ENCODE measurements at places on chromosomes 16 and 17.

DNA sequence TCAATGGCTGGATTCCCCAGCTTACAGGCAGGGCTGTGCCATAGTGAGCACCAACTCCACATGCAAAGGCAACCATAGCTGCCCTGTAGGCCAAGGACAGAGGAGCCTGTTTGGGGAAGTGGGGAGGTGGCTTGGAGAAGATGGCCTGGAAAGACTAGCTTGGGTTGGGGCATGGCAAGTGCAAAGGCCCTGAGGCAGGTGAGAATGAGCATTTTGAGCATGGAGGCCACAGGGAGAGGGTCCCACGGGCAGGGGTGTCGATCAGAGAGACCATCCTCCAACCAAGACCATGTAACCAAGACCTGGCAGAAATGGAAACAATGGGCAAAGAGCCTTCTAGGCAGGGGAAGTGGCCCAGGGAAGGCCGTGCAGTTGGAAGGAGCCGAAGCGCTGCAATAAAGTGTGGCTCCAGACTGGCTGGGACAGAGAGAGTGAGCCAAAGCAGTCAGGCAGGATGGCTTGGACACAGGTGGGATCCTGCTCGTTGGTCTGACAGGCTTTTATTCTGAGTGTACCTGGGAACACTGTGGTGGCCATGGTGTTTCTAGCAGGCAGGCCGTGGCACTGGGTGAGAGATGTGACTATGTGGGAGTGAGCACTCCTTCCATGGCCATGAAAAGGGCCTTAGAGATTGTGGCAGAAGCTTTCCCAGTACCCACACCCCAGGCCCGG, 24.8 kb upstream of the MPRIP start:
- DNase-seq: no peak

DNA sequence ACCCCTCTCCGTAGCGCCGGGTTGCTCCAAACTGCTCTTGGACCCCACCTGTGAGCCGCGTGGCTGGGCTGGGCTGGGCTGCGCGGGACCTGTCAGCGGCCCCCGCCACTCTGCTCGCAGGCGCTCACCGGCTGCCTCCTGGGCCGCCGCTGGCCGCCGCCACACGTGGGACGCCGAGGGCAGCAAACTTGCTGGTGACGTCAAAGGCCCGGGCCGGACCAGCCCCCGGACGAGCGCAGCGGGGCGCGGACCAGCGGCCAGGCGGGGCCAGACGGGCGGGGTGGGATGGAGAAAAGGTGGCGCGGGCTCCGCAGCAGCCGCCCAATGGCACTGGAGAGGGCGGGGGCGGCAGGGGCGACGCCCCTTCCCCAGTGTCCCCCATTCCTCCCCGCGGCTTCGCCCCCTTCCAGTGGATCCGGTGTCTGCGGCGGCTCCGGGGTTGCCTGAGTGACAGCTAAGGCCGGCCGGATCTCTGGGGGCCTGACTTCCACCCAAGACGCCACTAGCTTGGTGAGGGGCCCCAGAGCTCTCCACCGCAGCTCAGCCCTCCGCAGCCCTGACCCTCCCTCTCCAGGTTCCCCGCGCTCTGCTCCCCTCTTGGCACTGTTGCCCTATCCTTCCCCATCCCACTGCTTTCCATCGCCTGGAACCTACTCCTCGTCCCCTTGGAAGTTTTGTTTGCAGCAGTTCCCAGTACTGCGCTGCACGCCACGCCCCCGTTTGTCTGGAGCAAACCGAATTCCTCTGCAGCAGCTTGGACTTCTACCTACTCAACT, at the start of gene HS3ST3A1:
HS3ST3A1 (minus strand) TSS at position 154 of the 776 bp plus-strand sequence. CDS start 800 bp downstream, outside the sequence.
- no peak for DNase-seq

DNA sequence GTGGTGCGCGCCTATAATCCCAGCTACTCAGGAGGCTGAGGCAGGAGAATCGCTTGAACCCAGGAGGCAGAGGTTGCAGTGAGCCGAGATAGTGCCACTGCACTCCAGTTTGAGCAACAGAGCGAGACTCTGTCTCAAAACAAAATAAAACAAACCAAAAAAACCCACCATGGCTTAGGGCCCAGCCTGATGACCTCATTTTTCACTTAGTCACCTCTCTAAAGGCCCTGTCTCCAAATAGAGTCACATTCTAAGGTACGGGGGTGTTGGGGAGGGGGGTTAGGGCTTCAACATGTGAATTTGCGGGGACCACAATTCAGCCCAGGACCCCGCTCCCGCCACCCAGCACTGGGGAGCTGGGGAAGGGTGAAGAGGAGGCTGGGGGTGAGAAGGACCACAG, 1.4 kb upstream of the STH start:
- no peak for DNase-seq

GRCh38 chr16:21628772-21629171, 23.6 kb downstream of the IGSF6 start:
- DNase-seq: no peak

Measured in stimulated activated CD8-positive, alpha-beta memory T cell treated with anti-CD3 and anti-CD28 coated beads, Interleukin-15, amount 100 ng/mL, for 24 hours (primary cell).